ENCODE measurements at places on chromosomes 2 and 18.

DNA sequence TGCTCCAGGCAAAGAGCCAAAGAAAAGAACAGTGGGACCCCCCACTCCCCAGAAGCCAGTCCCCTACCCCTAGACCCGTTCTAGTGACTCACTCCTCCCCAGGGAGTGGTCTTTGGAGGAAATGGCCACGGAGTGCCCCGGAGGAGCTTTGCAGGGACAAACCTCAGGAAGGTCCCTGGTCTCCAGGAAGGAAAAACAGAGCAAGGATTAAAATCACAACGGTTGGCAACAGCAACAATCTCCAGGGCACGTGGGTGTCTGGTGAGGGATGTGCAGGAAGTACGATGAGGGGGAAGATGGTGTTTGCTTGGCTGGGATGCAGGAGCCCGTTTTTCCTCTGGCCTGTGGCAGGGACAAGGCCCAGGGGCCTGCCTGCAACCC is 135.0 kb downstream of the SMAD2 start:
- DNase-seq = no peak

DNA sequence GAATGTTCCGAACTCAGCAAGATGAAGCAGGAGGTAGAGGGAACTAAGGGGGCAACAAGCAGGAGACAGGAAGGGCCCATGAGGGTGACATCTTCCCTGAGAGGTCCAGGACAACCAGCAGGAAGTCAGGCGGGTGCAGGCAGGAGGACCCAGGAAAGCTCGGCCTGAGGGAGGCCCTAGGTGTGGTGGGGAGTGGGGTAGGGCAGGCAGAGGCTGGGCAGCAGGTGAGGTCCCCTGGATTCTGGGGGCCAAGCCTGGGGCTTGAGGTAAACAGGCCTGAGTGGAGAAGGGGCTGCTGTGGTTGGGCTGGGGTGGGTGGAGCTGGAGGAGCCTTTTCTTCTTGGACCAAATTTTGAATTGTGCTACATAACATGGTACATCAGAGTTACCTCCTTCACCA is 4.1 kb upstream of the ALPG start:
- DNase-seq = no peak

DNA sequence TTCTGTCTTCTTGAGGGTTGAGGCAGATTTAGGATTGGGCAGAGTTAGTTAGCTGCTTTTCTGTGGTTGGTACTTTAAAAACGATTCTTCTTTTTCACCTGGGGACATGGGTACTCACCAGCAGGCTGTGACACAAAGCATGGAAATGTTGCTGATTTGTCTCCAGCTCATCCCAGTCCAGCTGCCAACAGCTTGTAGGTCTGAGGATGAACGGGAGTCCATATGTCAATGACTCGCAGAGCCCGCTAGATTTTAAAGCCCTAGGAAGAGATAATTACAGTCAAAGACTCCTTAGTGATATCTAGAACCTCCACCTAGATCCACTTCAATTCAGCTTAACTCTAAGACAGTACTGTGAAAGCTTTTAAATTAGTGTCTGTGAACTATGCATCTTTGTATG is 20.8 kb downstream of the DOK1 start:
- DNase-seq = no peak

GRCh38 chr2:189751080-189751658 is 11.4 kb downstream of the OSGEPL1 start:
- peak; percentile 16 for DNase-seq

- DNase-seq = no peak
Observed at GRCh38 chr2:188580738-188581137, 289.1 kb downstream of the GULP1 start.

GRCh38 chr2:195711478-195711877 is 54.5 kb downstream of the SLC39A10 start:
- no peak for DNase-seq

DNA sequence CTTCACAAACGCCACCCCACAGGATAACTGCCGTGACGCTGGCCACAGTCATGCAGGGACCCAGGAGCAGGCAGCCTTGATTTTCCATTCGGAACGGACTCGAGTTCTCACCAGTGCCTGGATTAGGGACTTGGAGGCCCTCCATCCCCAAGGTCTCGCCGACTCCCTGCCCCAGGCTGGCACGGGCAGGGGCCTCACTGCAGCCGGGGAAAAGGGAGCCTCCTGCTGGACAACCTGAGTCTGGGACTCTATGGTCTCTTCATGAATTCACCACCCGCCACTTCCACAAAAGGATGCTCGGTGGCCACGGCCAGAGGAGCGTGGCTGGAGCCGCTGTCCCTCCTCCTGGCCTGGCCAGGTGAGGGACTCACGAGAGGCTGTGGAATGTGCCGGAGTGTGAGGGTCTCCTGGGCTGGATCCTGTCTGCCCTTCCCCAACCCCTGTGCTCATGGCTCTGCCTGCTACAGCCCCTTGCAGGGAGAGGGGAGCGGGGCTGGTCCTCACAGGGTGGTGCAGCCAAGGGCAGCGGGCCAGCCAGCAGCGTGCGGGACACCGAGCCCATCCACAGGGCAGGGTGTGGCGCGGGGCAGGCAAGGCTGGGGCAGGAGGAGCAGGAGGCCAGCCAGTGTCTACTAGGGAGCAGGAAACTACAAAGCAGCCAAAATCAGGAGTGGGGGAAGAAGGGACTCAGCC is 42.3 kb downstream of the AQP12A start:
- no peak for DNase-seq

GRCh38 chr2:238942726-238943300 is 94.9 kb downstream of the TWIST2 start:
- no peak for DNase-seq

DNA sequence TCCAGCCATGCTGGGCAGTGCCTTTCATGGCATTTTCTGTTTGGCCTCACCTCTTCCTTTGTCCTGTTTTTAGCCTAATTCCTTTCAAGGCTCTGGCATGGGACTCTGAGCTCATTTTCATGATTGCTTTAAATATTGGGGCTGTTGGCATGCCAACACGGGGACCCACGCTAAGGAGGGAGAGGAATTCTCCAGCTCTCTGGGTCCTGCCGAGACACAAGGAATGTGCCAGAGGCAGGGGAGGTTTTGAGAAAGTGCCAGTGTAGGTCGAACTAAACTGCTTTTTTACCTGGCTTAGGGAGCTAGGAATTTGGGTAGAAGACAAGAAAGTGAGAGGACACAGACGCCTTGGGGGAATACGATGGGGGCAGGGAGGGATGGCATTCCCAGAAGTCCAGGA is 42.3 kb downstream of the RPL37A start:
- no peak for DNase-seq

- DNase-seq = no peak
Observed at GRCh38 chr18:73752965-73753364, 394.7 kb downstream of the FBXO15 start.

DNA sequence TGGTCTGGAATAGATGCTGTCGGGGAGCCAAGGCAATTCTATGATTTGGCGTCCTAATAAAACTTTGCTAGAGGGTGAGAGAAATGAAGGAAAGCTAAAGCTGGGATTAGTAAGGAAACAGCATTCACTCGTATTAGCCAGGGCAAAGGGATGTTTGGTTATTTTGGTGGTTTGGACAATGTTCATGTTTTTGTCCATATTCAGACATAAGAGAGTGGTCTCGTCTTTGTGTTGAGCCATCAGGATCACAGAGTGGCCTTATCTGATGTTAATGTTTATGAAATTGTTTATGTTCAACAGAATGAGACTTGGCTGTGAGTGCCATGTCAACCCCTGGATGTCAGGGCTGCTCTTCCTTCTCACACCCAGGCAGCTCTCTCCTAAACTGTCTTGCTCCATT is 58.9 kb upstream of the EPC2 start:
- no peak for DNase-seq

GRCh38 chr2:10990561-10991111 is 78.9 kb downstream of the KCNF1 start:
- DNase-seq = no peak

- no peak for DNase-seq
Observed at GRCh38 chr18:32548688-32549087, 78.0 kb upstream of the GAREM1 start.

- DNase-seq = no peak
Observed at GRCh38 chr18:6575908-6576307, 153.6 kb upstream of the ARHGAP28 start.

- peak; percentile 30 for DNase-seq
Observed at GRCh38 chr2:235666213-235666781, 172.5 kb downstream of the AGAP1 start.

GRCh38 chr2:527581-527980 is 149.6 kb downstream of the TMEM18 start:
- no peak for DNase-seq

Measured in pancreas (tissue), 10 donors.